ENCODE measurements at places on chromosomes 12 and 14. TPM values are rescaled to one million over a fixed set of nuclear protein-coding genes. Genes with fewer than 3 reads are reported as not detected.
A peak's percentile ranks its signal among the peaks of the same experiment; 100 is the strongest.

DNA sequence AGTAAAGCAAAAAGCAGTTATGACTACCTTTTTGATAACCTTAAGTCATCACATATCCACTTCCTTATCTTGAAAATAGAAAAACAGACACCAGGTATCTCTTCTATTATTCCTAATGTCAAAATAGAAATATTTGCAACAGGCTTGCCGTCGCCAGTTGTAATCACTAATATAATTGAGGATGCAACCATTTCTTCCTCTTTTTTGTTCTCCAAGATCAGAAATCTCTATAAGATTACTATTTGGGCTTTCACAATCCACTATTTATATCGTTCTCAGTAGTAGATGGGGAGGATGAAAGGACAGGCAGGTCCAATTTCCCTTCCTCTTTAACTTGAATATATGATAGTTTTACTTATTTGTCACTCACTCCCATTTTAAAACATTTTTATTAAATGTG is 130.2 kb upstream of the HMGA2 start:
- no peaks in the 10 kb centered on the region for H3K36me3 ChIP-seq
- no peak for DNase-seq
- H3K4me1 ChIP-seq = peaks cover 10% of the 10 kb centered on the region
- H3K27me3 ChIP-seq = no peaks in the 10 kb centered on the region
- H3K4me3 ChIP-seq = no peak overlapping the region
- no peak overlapping the region for H3K27ac ChIP-seq

The TAS2R50 gene
- total RNA-seq = 1.2 TPM

- no peaks in the 10 kb centered on the region for H3K27me3 ChIP-seq
- peaks cover 3% of the 10 kb centered on the region for H3K4me1 ChIP-seq
- H3K4me3 ChIP-seq = no peak overlapping the region
- H3K27ac ChIP-seq = no peak overlapping the region
- no peaks in the 10 kb centered on the region for H3K36me3 ChIP-seq
Observed at GRCh38 chr14:31942166-31942841, 134.8 kb upstream of the ARHGAP5 start.

DNA sequence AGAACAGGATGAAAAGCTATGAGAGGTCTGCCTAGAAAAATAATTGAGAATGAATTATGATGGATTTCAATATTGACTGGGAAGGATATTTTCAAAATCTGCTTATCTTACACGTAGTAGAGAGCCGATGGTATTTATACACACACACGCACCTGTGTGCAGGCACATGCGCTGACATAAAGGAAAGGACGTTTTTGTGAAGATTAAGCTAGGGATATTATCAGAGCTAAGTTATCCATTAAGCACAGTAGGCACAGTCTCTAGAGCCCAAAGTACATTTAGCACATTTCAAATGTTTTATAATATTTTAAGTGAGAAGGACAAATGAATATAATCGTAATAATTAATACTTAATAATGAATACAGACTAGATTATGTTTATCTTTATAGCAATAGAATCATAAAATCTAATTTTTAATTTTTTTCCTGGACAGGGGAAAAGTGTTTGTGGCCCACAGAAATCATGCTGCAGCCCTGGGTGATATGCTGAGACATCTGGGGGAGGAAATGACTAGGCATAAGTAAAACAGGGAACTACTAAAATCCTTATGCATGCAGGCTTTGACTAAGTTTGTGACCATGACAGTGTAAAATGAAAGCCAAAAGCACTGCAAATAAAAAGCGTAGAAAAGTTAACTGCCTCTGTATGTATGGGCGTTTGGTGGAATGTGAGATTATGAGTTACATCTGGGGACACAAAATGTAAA is 146.1 kb downstream of the KITLG start:
- peak overlapping the region; percentile 20 for H3K27ac ChIP-seq
- no peaks in the 10 kb centered on the region for H3K36me3 ChIP-seq
- peaks cover 32% of the 10 kb centered on the region for H3K4me1 ChIP-seq
- H3K4me3 ChIP-seq = no peak overlapping the region
- DNase-seq = no peak

DNA sequence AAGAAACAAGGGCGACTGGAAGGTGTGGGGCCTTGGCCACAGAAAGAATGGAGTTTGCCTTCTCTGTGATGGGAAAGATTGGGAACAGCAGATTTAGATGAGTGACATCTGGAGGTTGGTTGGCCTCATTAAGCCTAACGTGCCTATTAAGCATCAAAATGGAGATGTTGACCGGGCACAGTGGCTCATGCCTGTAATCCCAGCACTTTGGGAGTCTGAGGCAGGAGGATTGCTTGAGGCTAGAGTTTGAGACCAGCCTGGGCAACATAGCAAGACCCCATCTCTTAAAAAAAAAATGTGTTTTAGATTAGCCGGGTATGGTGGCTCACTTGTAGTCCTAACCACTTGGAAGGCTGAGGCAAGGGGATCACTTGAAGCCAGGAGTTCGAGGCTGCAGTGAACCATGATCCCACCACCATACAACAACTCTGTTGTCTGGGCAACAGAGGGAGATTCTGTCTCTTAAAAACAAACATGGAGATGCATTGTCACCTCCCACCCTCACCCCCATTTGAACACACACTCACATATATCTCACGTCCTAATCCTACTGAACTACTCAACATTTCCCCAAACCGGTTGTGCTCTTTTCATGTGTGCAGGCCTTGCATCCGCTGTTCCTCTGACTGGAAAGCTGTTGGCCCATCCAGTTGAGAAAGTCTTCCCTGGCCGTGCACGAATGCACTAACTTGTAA is 172.1 kb downstream of the ETV6 start:
- no peak for DNase-seq
- no peaks in the 10 kb centered on the region for H3K27me3 ChIP-seq
- H3K4me1 ChIP-seq = peaks cover 80% of the 10 kb centered on the region

- no peaks in the 10 kb centered on the region for H3K4me1 ChIP-seq
- DNase-seq = no peak
- H3K36me3 ChIP-seq = no peaks in the 10 kb centered on the region
- H3K27me3 ChIP-seq = no peaks in the 10 kb centered on the region
- no peak overlapping the region for H3K4me3 ChIP-seq
Observed at GRCh38 chr12:25859976-25860375, 98.5 kb upstream of the RASSF8 start.

DNA sequence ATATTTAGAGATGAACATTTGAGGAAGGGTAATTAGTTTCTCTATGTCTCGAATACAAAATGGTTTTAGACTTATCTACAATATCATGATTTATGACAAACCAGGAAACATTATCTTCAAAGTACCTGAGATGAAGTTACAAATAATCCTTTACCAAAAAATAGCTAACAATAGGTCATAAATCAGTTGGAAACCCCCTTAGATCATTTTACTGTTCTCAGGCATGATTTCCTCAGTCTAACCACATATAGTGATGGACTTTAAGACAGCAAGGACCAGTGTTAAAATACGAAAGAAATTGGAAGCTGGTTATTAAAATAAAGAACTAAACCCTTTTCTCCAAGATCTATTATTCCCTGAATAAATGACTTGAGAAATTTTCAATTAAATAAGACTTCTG is 235.4 kb downstream of the RASSF9 start:
- no peak overlapping the region for H3K4me3 ChIP-seq
- no peak for DNase-seq
- no peaks in the 10 kb centered on the region for H3K36me3 ChIP-seq
- H3K27me3 ChIP-seq = no peaks in the 10 kb centered on the region
- H3K4me1 ChIP-seq = no peaks in the 10 kb centered on the region

The GALNT9 gene
- 0.58 TPM for total RNA-seq

DNA sequence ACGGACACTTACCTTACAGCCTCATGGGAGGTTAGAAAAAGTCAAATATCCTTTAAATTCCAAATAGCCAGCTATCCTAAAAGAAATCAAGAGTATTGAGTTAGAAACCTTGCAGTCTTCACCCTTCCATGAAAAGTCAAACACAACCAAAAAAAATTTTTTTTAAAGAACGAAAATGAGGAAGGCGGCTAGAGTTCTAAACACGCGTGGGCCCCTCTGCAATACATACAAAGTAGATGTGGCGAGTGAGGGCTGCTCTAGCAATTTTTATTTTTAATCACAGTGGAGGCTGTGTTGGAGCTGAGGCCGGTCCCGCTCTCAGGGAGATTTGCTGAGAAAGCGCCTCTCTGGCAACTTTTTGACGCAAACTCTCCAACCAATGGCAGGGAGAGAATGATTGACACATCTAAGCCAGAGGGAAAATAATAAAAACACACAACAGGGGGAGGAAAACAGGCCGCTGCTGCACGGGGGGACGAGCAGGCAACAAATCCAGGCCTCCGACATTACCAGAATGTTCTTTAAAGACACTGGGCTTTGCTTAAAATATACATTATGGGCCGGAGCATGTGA is at the start of gene OTX2:
TSS of gene OTX2 (minus strand) at position 333 of the 573 bp plus-strand sequence. CDS start 5,023 bp downstream, outside the sequence.
- H3K27ac ChIP-seq = no peak within 1 kb of the TSS
- H3K36me3 ChIP-seq = no peaks in the 10 kb centered on the region
- peaks cover 16% of the 10 kb centered on the region for H3K4me1 ChIP-seq
- H3K4me3 ChIP-seq = peak within 1 kb of the TSS; percentile 31
- H3K27me3 ChIP-seq = no peaks in the 10 kb centered on the region

GRCh38 chr12:3361146-3361545 is 129.9 kb upstream of the PRMT8 start:
- no peak for DNase-seq
- peaks cover 10% of the 10 kb centered on the region for H3K4me1 ChIP-seq
- H3K27ac ChIP-seq = no peak overlapping the region
- H3K4me3 ChIP-seq = no peak overlapping the region

The AJUBA gene
- 11.6 TPM for total RNA-seq

- H3K4me3 ChIP-seq = no peak overlapping the region
- H3K36me3 ChIP-seq = no peaks in the 10 kb centered on the region
- H3K27ac ChIP-seq = no peak overlapping the region
- H3K4me1 ChIP-seq = no peaks in the 10 kb centered on the region
- no peaks in the 10 kb centered on the region for H3K27me3 ChIP-seq
Observed at GRCh38 chr14:33163109-33163508, 224.4 kb downstream of the NPAS3 start.

GRCh38 chr14:62030387-62030786 is 268.2 kb downstream of the SNAPC1 start:
- no peaks in the 10 kb centered on the region for H3K4me1 ChIP-seq
- no peaks in the 10 kb centered on the region for H3K36me3 ChIP-seq
- no peak for DNase-seq
- no peak overlapping the region for H3K27ac ChIP-seq
- no peak overlapping the region for H3K4me3 ChIP-seq

The ASIC1 gene
- total RNA-seq = 0.66 TPM

The PAPLN gene
- 22.7 TPM for total RNA-seq

The CAPZA3 gene
- not detected for total RNA-seq

The ZNF140 gene
- total RNA-seq = 13.8 TPM

DNA sequence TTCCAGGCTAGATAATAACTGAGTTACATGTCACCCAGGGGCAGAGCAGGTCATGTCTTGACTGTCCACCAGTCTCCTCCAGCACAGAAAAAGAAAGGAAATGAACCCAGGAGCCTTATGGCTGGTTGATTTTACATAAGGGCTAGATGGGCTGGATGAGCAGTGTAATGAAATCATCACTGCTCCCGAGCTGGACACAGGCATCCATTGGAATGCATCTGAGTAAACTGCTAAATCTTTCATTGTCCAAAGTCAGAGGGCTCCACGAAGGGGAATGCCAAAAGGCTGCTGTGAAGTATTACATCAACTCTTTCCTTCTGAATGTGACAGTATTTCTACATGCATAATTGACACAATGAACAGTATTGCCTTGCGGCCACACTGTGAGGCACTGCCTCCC is 30.1 kb upstream of the TSPAN11 start:
- no peaks in the 10 kb centered on the region for H3K4me1 ChIP-seq
- no peak overlapping the region for H3K27ac ChIP-seq
- H3K4me3 ChIP-seq = no peak overlapping the region
- no peaks in the 10 kb centered on the region for H3K36me3 ChIP-seq

DNA sequence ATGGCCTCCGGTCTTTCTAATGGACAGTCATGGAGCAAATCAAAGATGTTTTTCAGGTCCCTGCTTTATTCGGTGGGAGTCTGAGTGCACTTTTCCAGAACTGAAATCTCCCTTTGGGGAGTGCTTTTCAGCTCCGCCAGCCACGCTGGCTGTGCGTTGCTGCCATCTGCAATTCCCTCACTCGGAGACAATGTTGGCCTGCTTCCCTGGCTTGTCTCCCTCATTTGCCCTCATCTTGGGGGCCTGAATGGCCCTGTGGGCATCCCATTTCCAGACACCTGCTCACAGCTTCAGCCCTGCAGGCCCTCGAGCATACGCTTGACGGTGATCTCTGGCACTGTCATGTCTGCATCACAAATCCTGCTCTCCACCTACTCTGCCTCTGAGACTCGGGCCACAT is 103.8 kb downstream of the CCDC92 start:
- H3K27me3 ChIP-seq = no peaks in the 10 kb centered on the region
- no peaks in the 10 kb centered on the region for H3K36me3 ChIP-seq
- H3K4me3 ChIP-seq = no peak overlapping the region
- H3K4me1 ChIP-seq = no peaks in the 10 kb centered on the region

- no peaks in the 10 kb centered on the region for H3K36me3 ChIP-seq
- no peak for DNase-seq
- no peak overlapping the region for H3K27ac ChIP-seq
- no peaks in the 10 kb centered on the region for H3K27me3 ChIP-seq
- H3K4me3 ChIP-seq = no peak overlapping the region
- no peaks in the 10 kb centered on the region for H3K4me1 ChIP-seq
Observed at GRCh38 chr14:97113339-97113738, 316.2 kb downstream of the VRK1 start.

The KRT82 gene
- total RNA-seq = not detected
